ENCODE measurements at places on chromosomes 16 and 17.

GRCh38 chr17:79975498-79976134 is 60.1 kb downstream of the TBC1D16 start:
- no peak for DNase-seq

GRCh38 chr17:8073627-8074484 is 13.7 kb downstream of the ALOX12B start:
- peak; percentile 69 for DNase-seq

GRCh38 chr17:50865060-50865867 is 890 bp downstream of the TOB1 start:
- DNase-seq: peak; percentile 22

GRCh38 chr17:42291129-42291528 is 2.8 kb downstream of the STAT5A start:
- DNase-seq: no peak

- DNase-seq: no peak
Observed at GRCh38 chr16:31542763-31543162, 15.1 kb downstream of the AHSP start.

DNA sequence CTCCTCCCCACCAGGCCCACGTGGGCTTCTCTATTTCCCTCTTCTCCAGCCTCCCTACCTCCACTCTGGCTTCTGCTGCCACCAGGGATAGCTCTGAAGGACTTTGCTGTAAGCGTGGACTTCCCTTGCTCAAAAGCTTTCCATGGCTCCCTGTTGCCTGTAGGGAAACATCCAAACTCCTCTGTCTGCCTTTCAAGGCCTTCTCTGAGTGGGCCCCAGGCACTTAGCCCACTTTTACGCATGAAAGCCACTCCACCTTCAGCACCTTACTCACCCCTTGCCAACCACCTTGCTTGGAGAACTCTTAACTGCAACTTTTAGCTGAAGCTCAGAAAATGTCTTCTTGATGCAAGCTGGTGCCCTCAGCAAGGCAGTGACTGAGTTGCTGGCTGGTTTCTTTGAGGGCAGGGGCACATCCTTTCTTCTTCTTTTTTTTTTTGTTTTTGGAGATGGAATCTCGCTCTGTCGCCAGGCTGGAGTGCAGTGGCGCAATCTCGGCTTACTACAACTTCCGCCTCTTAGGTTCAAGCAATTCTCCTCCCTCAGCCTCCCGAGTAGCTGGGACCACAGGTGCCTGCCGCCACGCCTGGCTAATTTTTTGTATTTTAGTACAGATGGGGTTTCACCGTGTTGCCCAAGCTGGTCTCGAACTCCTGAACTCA is 52.0 kb upstream of the DLX4 start:
- DNase-seq: no peak

- DNase-seq: peak; percentile 73
Observed at GRCh38 chr16:228852-229730, at the start of gene LUC7L. TSS of gene LUC7L (minus strand) at chr16:229449. CDS start at chr16:229339, 110 bp downstream.

DNA sequence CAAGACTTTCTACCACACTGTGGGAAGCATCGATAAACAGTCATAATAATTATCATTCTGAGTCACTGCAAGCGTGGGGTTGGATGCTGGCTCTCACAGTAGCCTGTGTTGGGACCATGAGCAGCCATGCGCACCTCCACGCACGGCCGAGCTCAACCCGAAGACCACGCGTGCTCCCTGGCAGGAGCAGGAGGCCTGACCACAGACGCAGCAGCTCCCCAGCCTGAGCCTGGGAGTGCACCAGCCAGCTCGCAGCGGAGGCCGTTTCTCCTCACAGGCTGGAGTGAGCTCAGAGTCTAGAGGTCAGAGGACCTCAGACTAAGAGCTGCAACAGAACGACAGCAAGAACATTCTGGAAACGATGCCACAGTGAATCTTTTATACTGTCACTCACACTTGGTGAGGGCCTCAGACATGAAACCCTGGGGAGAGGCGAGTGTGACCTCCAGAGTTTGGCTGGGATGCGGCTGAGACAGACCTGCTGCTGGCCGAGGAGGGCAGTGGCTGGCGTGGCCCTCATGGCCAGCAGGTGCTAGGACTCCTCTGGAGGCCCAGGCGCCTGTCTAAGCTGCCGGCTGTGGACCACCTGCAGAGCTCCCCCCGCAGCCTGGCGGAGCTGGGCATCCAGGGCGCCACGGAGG is 6.0 kb downstream of the NDUFAF8 start:
- no peak for DNase-seq
